Adrenal gland (tissue), 19 donors: ENCODE measurements at places on chromosomes 2 and 18.

- DNase-seq = peak; percentile 91
- H3K27me3 ChIP-seq = no peaks in the 10 kb centered on the region
- peak overlapping the region; percentile 30 for H3K27ac ChIP-seq
- H3K4me3 ChIP-seq = no peak overlapping the region
- H3K36me3 ChIP-seq = no peaks in the 10 kb centered on the region
These were observed 183.1 kb upstream of the ARL4C start for GRCh38 chr2:234679741-234680687.

DNA sequence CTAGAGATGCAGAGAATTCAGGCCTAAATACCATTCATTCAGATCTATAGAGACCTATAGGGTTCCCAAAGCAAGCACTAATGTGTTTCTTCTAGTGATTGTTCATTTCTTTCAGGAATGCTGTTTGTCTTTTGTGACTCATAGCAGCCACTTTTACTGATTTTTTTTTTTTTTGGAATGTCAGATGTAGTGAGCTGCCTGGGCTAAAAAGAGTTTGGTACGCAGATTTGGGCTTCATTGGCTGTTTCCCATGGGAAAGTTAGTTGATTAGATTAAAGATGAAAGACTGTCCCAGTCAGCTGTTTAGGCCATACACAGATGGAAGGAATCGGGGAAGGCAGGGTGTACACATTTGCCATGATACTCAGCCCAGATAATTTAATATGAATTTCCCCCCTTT is 87.6 kb downstream of the CDC42EP3 start:
- H3K4me1 ChIP-seq = peaks cover 19% of the 10 kb centered on the region
- no peaks in the 10 kb centered on the region for H3K36me3 ChIP-seq
- DNase-seq = no peak
- no peaks in the 10 kb centered on the region for H3K27me3 ChIP-seq

GRCh38 chr2:105997711-105998110 is 196.4 kb downstream of the UXS1 start:
- no peaks in the 10 kb centered on the region for H3K4me1 ChIP-seq
- H3K27me3 ChIP-seq = no peaks in the 10 kb centered on the region
- DNase-seq = no peak
- no peaks in the 10 kb centered on the region for H3K36me3 ChIP-seq

- no peak for DNase-seq
- no peaks in the 10 kb centered on the region for H3K4me1 ChIP-seq
- H3K27ac ChIP-seq = no peak overlapping the region
- no peak overlapping the region for H3K4me3 ChIP-seq
These were observed 152.9 kb upstream of the NCKAP5 start for GRCh38 chr2:133721118-133721517.

DNA sequence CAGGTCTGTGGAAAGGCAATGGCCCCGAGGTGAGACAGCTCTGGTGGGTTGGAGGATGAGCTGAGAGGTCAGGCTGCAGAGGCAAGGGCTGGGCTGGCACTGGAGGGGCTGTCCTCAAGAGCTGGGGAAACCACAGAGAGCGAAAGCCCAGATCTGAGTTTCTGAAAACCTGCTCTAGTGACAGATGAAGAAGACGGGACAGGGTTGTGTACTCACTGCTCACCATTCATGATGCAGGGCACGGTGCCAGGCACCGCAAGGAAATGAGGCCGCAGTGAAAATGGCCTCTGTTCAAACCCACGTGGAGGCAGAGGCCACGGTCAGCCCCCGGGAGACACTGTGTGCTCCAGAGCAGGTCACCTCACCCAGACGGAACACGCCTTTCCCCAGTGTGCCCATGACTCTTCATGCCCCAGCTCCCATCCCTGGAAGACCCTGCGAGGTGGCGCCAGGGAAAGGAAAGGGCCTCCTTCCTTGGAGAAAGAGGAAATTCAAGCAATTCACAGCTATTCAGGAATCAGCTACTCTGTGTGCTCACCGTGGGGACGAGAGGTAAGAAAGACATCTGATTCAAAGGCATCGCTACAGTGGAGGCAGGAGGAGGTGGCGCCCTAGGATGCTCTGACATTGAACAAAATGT is 24.3 kb upstream of the ID2 start:
- no peaks in the 10 kb centered on the region for H3K36me3 ChIP-seq
- H3K27ac ChIP-seq = no peak overlapping the region
- DNase-seq = no peak
- no peak overlapping the region for H3K4me3 ChIP-seq

- no peak overlapping the region for H3K27ac ChIP-seq
- peaks cover 4% of the 10 kb centered on the region for H3K27me3 ChIP-seq
- H3K36me3 ChIP-seq = no peaks in the 10 kb centered on the region
- H3K4me1 ChIP-seq = no peaks in the 10 kb centered on the region
- no peak for DNase-seq
- no peak overlapping the region for H3K4me3 ChIP-seq
These were observed 34.3 kb downstream of the ADD2 start for GRCh38 chr2:70733646-70734180.

GRCh38 chr2:233532971-233533370 is 33.6 kb downstream of the USP40 start:
- no peaks in the 10 kb centered on the region for H3K27me3 ChIP-seq
- no peaks in the 10 kb centered on the region for H3K36me3 ChIP-seq

GRCh38 chr2:37011130-37011529 is 44.8 kb upstream of the STRN start:
- no peaks in the 10 kb centered on the region for H3K27me3 ChIP-seq
- no peaks in the 10 kb centered on the region for H3K36me3 ChIP-seq
- no peaks in the 10 kb centered on the region for H3K4me1 ChIP-seq

DNA sequence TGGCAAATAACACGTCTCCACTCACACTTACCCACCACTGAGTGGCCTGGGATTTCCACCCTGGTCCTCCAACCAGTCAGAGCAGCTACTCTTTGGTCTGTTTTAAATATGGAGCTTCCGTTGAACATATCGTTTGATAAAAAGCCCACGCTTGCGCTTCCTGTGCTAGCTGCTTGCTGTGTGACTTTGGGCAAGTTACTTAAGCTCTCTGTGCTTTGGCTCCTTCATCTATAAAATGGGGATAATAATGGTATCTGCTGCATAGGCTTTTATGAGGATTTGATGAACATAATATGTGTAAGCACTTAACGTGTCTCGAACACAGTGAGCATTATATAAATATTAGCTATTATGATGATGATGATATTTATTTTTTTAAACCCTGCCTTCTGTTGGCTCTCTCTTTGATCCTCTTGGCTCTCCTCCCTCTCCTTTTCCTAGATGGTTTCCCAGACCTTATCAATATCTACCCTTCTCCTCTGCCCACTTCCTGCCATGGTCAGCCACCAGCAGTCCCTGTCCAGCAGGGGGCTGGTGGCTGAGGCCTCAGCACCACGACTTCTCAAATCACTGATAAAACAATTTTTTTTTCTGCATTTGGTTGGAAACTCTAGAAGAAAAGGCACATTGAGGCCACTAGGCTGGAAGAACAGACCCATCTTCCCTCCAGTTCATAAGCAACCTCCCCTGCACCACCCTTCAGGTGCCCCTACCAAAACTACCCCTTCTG is 191.9 kb downstream of the LOXHD1 start:
- H3K36me3 ChIP-seq = no peaks in the 10 kb centered on the region
- H3K27ac ChIP-seq = no peak overlapping the region
- H3K27me3 ChIP-seq = no peaks in the 10 kb centered on the region
- H3K4me1 ChIP-seq = no peaks in the 10 kb centered on the region
- no peak overlapping the region for H3K4me3 ChIP-seq
